ENCODE measurements at places on chromosomes 3 and 15. TPM values are rescaled to one million over a fixed set of nuclear protein-coding genes. Genes with fewer than 3 reads are reported as not detected.

CALML4 gene
- total RNA-seq, result 6.0 TPM

PAK6 gene
- 9.5 TPM for total RNA-seq

SLC2A2 gene
- total RNA-seq, result not detected

CEMIP gene
- under 0.01 TPM for total RNA-seq

NOX5 gene
- 2.6 TPM for total RNA-seq

SERPINI2 gene
- 1.6 TPM for total RNA-seq

ZMYND10 gene
- total RNA-seq, result 1.9 TPM

STRA6 gene
- total RNA-seq, result not detected

DPPA4 gene
- total RNA-seq, result not detected

SRGAP3 gene
- total RNA-seq, result 21.5 TPM

COL8A1 gene
- total RNA-seq, result 43.6 TPM

OR5K2 gene
- not detected for total RNA-seq

ALDH1A3 gene
- total RNA-seq, result 24.2 TPM

FBXO40 gene
- total RNA-seq, result not detected

ZIC1 gene
- total RNA-seq, result 6.1 TPM

ALPK3 gene
- total RNA-seq, result 1.6 TPM

FOXB1 gene
- total RNA-seq, result not detected

SAXO2 gene
- total RNA-seq, result 1.1 TPM

PLA2G4D gene
- total RNA-seq, result not detected

HLTF gene
- total RNA-seq, result 14.7 TPM

SLC51B gene
- total RNA-seq, result not detected

NEIL1 gene
- total RNA-seq, result 97.9 TPM

BRK1 gene
- total RNA-seq, result 119 TPM

LSAMP gene
- total RNA-seq, result 1.6 TPM

LRRN1 gene
- 18.9 TPM for total RNA-seq

CYP1A1 gene
- 0.80 TPM for total RNA-seq

TMEM40 gene
- not detected for total RNA-seq

ZDHHC23 gene
- total RNA-seq, result 9.2 TPM

AMT gene
- total RNA-seq, result 8.3 TPM

LOXL1 gene
- total RNA-seq, result 10.8 TPM

IMPG2 gene
- total RNA-seq, result 0.32 TPM

CLDN16 gene
- total RNA-seq, result 0.29 TPM

MAP1A gene
- total RNA-seq, result 2.8 TPM

AMIGO3 gene
- 1.0 TPM for total RNA-seq

CPLX3 gene
- total RNA-seq, result not detected

CCR5 gene
- 0.96 TPM for total RNA-seq

CCDC39 gene
- not detected for total RNA-seq

HCN4 gene
- total RNA-seq, result not detected

RSRC1 gene
- total RNA-seq, result 59.3 TPM

CYP1A2 gene
- total RNA-seq, result not detected

ARPC4 gene
- total RNA-seq, result 117 TPM

COL6A5 gene
- not detected for total RNA-seq

GABRR3 gene
- total RNA-seq, result not detected

RHCG gene
- total RNA-seq, result 0.66 TPM
